Pons (tissue), 1 donor: ENCODE measurements at places on chromosomes 12 and 14.
A peak's percentile ranks its signal among the peaks of the same experiment; 100 is the strongest.

- DNase-seq, result no peak
Measured at GRCh38 chr12:95055057-95055456, 18.4 kb downstream of the NR2C1 start.

GRCh38 chr12:24200010-24200409, 250.5 kb upstream of the SOX5 start:
- DNase-seq, result no peak

- DNase-seq, result peak; percentile 76
Measured at GRCh38 chr12:48350249-48351021, at the start of gene ZNF641. TSS of gene ZNF641 (minus strand) at chr12:48350919. CDS start at chr12:48348090, 2,829 bp downstream.

DNA sequence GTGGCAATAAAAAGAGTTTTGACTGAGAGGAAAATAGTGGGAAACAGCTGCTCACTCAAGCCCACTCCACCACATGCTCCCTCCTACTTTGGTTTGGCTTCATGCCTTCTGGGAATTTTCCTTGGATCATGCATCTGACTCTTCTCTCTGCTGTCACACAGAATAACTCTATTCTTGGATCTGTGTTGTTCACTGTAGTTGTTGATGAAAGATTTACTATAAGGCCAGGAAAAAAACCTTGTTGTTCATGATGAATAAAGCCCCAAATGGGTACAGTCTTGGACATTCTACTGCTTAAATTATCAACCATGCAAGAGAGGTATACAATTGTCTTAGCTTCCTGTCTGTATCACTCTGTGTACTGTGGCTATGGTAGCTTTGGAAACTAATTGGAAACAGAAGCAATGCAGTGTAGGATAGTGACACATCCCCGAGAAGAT, 70.5 kb downstream of the TMX1 start:
- DNase-seq, result peak; percentile 70

DNA sequence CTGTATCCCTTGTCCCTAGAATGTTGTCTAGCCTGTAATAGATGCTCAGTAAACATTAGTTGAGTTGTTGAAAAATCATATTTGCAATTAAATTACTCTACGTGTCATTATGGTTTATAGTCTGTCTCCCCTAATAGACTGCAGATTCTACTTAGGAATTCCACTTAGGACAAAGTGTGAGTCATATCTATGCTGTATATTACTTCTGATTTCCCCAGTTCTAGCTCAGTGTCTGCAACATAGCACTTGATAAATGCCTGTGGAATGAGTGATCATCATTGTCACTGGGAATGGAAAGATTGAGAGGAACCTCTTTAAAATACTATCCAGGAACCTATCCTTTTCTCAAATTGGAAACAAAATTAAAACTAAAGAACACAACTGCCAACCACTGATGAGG, 99.3 kb downstream of the TBX5 start:
- DNase-seq, result no peak

GRCh38 chr12:103013741-103014300, 56.3 kb downstream of the ASCL1 start:
- no peak for DNase-seq

GRCh38 chr14:49424436-49425331, 161.5 kb downstream of the RPS29 start:
- no peak for DNase-seq

GRCh38 chr12:67078957-67079356, 190.2 kb upstream of the CAND1 start:
- no peak for DNase-seq

DNA sequence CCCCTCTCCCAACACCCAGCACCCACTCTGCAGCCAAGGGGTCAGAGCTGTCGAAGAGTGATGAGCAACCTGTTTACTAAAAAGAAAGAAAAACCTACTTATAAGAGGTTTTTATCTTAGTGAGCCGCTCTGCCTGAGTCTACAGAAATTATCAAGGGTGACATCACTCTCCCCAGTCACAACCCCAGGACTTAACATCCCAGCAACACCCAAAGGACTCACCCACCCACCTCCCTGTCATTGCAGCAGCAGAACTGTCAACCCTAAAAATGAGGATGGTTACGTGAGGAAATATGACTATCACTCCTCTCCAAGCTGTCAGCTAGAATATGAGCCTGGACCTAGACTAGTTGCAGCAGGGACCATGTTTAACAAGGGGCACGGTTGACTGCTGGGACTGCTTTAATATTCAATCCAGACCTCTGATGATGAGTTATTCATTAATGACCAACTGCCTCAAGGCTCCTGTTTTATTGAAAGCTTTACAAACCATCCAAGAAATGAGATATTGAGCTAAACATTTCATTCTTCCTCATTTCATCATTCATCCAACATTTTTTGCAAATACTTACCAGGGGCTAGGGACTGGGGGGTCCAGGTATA, 53.9 kb upstream of the FICD start:
- DNase-seq, result no peak

DNA sequence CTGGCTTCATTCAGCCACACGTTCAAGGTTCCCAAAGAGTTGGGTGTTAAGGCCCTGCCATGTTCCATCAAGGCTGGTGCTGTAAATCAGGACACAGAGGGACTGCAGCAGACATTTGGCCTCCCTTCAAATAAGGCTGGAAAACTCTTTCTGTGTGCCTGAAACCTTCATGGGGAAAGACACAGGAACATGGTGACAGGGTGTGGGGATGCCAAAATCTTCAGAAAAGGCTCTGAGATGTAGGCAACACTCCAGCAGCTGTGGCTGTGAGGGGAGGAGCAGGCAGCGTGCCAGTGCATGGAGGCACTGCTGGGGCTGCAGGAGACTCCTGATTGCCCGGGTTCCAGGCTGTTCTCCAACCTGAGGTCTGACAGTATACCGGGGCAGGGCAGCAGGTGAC, 15.0 kb downstream of the POMT2 start:
- peak; percentile 63 for DNase-seq

GRCh38 chr14:89382901-89383845, 33.9 kb downstream of the FOXN3 start:
- DNase-seq, result no peak
